Bone marrow (tissue), 2 donors: ENCODE measurements at places on chromosomes 1 and 21.

GRCh38 chr21:40905251-40905650 lies 58.3 kb upstream of the DSCAM start:
- no peak for DNase-seq

GRCh38 chr1:28751315-28752060 lies 14.7 kb downstream of the YTHDF2 start:
- no peak for DNase-seq

DNA sequence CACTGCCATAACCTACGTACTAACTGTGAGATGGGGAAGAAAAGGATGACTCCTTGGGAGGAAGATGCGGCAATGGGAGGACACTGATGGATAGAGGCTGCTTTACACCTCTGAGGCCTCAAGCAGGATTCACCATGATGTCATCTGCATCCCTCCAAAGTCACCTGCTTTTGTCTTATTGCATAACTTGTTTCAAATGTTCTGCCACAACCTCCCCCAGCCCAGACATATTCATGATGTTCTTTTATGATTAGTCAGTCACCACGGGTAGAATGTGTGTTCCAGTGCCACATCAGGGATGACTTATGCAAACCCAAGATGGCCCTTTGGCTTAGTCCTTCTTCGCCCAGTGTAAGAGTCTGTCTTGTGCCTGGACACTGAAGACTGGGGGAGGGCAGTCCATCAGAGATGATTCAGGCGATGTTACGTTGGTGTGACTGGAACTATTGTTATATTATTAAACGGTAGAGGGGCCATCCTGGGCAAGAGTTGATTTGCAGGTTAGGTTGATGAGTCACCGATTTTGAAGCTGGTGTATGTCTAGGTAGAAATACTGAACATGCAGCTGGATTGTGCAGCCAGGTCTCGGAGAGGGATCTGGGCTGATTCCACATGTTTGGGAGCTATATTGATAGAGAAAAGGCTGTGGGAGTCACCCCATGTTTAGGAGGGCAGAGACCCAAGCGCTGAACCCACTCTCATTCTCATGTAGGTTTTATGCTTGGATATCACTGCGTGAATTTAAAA lies 32.6 kb downstream of the RYR2 start:
- DNase-seq = no peak

- DNase-seq = no peak
Observed at GRCh38 chr1:229025576-229025975, 245.3 kb upstream of the RAB4A start.

- no peak for DNase-seq
Observed at GRCh38 chr1:77571642-77572041, 110.8 kb downstream of the ZZZ3 start.

- no peak for DNase-seq
Observed at GRCh38 chr1:203544485-203544884, 50.5 kb downstream of the OPTC start.

DNA sequence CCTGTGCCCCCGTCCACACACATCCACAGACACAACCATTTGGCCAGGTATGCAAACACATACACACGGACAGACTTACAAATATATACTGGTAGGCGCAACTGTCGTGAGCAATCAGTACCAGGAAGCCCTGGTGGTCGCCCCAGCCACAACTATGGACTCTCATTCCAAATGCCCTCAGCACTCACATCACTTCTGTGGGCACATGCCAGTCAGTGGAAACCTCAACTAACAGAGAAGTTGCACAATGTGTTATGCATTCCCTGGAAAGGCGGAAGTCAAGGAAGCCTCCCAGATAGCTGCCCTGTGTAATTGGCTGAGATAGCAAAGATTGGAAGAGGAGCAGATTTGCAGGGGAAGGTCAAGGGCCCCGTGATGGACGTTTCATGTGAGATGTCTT lies 1.4 kb upstream of the HEYL start:
- DNase-seq = no peak

GRCh38 chr1:18903291-18903756 lies 969 bp upstream of the ALDH4A1 start:
- DNase-seq = no peak

DNA sequence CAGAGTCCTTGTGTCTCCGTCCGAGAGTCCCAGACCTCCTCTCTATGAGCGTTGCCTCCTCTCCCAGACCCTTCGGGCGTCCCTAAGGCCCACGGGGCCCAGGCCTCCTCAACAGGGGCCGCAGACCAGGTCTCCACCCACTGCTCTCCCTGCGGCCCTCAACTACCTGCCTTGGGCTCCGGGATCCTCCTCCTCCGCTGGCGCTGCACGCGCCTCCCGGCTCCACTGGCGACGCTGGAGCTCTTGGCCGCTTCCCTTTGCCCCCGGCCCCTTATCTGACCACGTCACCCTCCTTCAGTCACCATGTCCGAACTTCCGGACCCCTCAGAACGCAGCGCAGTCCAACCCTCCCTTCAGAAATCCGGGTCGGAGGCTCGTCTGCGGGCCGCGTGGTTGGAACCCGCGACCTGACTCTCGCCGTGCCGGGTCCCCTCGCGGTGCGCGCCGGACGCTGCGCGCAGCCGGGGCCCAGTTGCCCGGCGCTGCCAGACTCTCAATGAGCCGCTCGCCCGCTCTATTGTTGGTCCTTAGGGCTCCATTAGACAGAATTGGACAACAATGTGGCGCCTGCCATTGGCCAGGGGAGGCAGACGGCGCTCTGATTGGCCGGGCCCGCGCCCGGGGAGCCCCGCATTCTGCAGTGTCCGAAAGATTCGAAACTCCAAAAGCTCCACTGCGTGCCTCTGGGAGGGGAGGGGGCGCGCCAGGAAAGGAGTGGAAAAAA lies at the start of gene DMRTA2:
Gene DMRTA2, minus strand, starts transcription at position 498 of the 724 bp plus-strand sequence. CDS start 1,907 bp downstream, outside the sequence.
- no peak for DNase-seq

GRCh38 chr21:33110340-33110715 lies 40.4 kb downstream of the OLIG1 start:
- no peak for DNase-seq

DNA sequence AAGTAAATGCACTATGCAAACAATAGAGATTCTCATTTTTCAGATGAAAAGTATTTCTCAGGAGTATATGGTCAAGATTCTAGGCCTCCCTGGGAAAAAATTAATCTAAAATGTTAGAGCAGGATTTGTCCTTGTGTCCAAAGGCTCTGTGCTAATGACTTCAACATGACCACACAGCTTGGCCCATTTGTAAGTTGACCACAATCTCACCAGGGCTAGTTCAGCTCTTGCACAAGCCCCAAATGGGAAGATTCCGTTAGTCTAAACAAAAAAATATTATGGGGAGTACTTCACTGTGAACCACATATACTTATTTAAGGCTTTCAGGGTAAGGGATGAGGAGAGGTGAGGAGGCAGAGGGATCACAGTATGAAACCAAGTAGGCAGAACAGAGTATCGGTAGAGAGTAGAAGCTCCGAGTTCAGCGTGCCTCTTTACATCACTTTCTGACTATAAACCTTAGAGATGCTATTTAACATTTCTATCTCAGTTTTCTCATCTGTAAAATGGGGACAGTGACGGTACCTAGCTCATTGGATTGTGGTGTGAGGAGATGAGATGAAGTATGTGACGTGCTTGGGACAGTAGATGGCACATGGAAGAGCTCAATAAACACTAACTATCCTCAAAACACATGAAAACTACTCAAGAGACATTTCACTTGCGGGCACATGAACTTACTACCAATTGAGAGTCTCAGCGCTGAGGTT lies 37.8 kb upstream of the CTTNBP2NL start:
- no peak for DNase-seq

DNA sequence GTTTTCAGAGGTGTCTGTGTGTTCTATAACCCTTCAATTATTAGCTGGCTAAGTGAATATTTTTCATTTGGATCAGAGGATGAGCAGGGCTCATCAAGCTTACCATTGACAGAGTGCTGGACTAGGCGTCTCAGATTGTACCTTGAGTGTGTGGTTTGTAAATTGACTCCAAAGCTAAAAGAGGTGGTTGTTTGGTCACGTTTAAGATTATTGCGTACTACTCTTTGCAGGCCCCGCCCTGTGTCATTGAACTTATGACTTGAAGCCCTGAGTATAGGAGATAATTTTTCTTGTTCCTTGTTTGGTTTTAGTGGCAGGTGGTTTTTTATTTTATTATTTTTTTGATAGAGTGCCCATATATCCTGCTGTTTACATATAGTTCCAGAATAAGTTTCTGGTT lies 17.7 kb downstream of the MRPS6 start:
- DNase-seq = no peak

- peak; percentile 25 for DNase-seq
Observed at GRCh38 chr1:155178441-155179111, 4.9 kb downstream of the TRIM46 start.

- DNase-seq = no peak
Observed at GRCh38 chr1:245510144-245510543, 355.4 kb downstream of the KIF26B start.

- no peak for DNase-seq
Observed at GRCh38 chr1:223246476-223247112, 103.5 kb upstream of the TLR5 start.

DNA sequence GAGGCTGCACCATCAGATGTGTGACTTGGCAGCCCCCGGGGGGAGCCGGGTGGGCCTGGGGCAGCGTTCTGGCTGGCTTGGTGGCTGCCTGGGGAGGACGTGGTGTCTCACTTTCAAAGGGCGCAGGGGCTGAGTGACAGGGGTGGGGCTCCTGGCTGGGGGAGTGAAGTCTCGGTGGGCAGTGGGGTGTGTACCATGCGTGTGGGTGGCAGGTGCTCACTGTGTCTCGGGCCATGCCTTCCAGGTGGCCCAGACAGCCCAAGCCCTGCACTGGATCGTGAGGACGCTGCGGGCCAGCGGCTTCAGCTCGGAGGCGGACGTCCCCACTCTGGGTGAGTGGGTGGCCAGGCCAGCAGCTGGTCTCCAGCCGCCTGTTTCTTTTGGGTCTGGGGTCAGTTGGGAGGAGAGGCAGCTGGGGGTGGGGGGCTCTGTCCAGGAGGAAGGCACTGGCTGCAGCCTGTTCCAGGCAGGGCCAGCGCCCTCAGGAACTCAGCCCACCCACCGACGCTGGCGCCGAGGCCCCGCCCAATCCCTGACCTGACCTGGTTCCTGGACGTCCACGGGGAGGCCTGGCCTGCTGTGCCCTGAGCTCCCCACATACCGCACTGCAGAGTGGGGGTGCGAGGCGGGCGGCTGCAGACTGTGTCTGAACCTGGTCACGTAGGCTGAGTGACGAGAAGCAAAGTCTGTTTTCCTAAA lies 30.6 kb upstream of the LRRC3 start:
- DNase-seq = no peak

- DNase-seq = no peak
Observed at GRCh38 chr1:230158415-230159291, 91.6 kb downstream of the GALNT2 start.

GRCh38 chr1:21308847-21309652 lies 18.8 kb upstream of the ECE1 start:
- no peak for DNase-seq

DNA sequence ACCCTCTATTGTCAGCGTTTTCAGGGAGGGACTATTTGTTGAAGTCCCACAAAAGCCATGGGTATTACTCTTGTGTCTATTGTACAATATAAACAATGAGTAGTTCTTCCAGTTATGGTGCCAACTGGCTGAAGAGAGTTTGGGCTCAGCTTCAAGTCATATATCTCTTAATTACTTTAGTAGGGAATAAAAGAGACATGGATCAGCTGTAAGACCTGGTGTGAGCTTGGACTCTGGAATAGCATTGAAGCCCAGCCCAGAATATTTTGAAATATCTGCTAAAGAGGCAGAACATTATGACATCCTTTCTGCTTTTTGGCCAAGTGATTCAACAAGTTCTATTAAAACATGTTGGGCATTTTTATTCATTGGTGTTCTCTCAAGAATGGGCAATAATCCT lies 224.9 kb downstream of the BACH1 start:
- no peak for DNase-seq

GRCh38 chr1:99849413-99849743 lies 783 bp upstream of the AGL start:
- DNase-seq = no peak

- DNase-seq = no peak
Observed at GRCh38 chr1:22592919-22593790, 29.9 kb downstream of the EPHA8 start.

DNA sequence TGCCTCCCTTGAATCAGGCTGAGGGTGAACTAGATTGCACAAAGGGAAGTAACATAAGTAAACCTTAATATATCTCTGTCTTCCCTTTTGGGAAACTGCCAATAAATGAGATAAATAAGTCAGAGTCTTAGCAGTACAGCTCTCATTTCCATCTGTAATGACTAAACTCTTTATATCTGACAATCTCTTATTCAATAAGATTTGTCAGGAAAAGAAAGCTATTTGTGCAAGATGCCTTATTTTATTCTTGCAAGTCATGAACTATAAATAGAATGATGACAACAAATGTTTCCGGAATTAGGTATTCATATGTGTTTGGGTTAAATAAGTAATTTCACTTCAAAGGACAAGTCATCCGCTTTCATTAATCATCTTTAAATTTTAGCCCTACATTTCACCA lies 229.2 kb downstream of the PTGER3 start:
- DNase-seq = no peak

DNA sequence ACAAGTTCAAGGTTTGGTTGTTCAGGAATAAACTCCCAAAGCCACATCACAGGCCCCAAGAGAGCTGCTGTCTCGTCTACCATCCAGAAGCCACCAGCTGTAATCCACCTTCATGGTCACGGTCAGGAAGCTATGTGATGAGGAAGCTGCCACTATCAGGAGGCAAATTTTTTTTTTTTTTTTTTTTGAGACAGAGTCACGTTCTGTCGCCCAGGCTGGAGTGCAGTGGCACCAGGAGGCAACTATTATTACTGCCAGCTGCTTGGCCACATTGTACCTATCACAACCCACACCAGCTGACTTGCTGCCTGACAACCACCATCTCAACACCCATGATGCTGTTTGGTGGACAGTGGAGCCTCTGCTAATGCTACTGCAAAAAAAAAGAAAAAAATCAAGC lies 124.1 kb downstream of the OMA1 start:
- DNase-seq = no peak

GRCh38 chr1:214604523-214604922 lies 1.5 kb downstream of the CENPF start:
- no peak for DNase-seq

GRCh38 chr1:83559129-83559840 lies 439.6 kb downstream of the TTLL7 start:
- DNase-seq = no peak

DNA sequence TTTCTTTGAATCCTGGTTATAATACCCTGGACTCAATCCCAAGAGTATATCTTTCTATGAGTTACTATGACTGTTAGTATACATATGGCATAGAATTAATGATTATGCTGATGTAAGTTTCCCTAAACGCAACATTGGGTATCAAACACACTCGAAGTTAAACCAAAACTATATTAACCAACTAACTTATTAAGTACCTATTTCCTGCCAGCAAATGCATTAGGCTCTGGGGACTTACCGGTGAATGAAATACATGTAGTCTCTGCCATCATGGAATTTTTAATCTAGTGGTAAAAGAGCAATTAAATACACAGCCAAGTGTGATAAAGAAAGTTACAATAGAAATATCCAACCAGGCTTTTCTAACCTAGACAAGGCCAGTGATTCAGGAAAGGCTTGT lies 193.6 kb upstream of the ADGRL2 start:
- DNase-seq = no peak

DNA sequence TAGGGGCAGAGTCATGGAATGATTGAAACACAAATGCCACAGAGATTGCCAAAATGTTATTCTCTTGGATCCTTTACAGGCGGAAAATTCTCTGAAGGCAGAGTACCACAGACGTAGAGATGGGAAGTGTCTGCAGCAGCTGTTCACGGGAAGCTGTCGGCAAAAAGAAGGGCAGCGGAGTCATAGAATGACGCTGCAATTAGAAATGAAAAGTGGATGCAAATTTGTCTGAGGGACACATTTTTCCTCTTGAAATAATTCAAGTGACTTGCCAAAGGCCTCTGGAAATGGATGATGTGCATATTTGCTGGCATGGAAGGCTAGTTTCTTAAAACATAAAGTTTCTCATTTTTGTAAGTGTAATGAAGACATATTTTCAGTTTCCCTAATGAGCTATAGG lies 77.5 kb upstream of the PLD5 start:
- no peak for DNase-seq
